ENCODE measurements at places on chromosomes 1 and 21.

DNA sequence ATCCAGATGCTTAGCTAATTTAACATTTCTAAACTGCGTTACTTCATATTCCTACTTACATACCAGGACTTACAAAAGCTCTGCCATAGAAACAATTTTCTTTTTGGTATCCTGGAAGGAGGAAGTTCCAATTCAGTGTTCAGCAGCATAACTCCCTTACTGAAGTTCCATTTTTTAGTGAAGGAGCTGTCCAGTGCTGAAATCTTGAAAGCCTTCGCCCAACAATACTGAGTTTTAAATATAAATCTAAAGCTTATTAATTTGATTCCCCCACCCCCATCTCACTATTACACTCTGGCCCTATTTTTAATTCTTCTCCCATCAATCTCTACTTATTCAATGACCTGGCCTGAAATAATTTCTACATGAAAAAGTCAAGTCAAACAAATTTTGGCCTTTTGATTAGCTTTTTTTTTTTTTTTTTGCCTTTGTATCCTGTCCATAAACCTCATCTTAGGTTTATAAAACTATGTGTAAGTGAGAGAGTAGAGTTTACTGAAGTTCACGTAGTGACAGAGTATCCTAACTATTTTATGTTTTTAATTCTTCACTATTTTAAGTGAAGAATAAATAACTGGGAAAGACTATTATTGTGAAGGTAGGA is 323.0 kb upstream of the PLD5 start:
- DNase-seq = no peak

GRCh38 chr21:34077888-34078287 is 4.5 kb downstream of the MRPS6 start:
- DNase-seq = no peak

GRCh38 chr1:150061632-150062101 is 5.9 kb upstream of the VPS45 start:
- no peak for DNase-seq

- no peak for DNase-seq
These were observed 474.3 kb upstream of the TMPRSS15 start for GRCh38 chr21:18877917-18878316.

GRCh38 chr1:151524736-151525135 is 13.5 kb downstream of the CGN start:
- no peak for DNase-seq

GRCh38 chr1:64183395-64184002 is 19.9 kb upstream of the UBE2U start:
- DNase-seq = no peak
